Hindlimb muscle (tissue), 1 donor: ENCODE measurements at places on chromosomes 2 and 18.

GRCh38 chr18:21735452-21736015 lies 5.1 kb upstream of the MIB1 start:
- no peak for DNase-seq

GRCh38 chr2:164126960-164127660 lies 391.3 kb upstream of the FIGN start:
- no peak for DNase-seq

- DNase-seq: no peak
Observed at GRCh38 chr18:8529609-8530008, 79.6 kb upstream of the RAB12 start.

- DNase-seq: no peak
Observed at GRCh38 chr2:111903930-111904439, 5.6 kb downstream of the MERTK start.

GRCh38 chr2:75729861-75730260 lies 19.1 kb upstream of the GCFC2 start:
- DNase-seq: no peak

GRCh38 chr18:65751155-65752085 lies 608 bp downstream of the CDH7 start:
- no peak for DNase-seq

DNA sequence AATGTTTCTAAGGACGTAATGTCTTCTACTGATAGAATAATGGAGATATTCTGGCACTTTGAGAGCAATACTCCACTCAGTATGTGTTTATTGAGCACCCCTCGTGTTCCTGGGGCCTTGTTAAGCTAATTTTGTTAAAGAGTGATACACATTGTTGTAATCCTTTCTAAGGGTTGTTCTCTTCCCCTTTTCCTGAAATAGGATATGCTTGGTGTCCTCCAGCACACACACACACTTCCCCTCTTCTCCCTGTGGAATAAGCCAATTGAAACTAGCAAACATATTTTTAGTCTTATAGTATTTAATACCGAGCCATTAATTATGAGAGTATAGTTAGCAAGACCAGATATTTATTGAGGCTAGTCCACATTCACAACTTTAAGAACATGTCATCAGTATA lies 114.1 kb downstream of the CRIM1 start:
- DNase-seq: no peak

DNA sequence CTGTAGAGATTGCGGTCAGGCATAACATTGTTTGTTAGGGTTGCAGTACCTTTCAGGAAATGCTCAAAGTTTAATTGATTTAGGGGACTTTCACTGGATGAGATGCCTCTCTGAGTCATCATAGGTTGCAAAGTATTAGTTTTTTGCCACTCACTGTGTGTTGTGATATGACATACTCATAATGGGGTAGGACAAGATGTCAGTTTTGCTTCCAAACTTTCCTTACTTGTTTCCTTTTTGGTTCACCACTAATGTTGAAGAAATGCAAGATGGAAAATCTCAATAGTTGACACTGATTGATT lies 35.0 kb upstream of the PTH2R start:
- DNase-seq: no peak

- no peak for DNase-seq
Observed at GRCh38 chr18:11047156-11047555, 102.2 kb downstream of the PIEZO2 start.
